Hepatocyte (in vitro differentiated cells): ENCODE measurements at places on chromosomes 1 and 21.

- H3K4me3 ChIP-seq, result no peak overlapping the region
- DNase-seq, result no peak
- no peaks in the 10 kb centered on the region for H3K27me3 ChIP-seq
- no peaks in the 10 kb centered on the region for H3K4me1 ChIP-seq
- no peaks in the 10 kb centered on the region for H3K36me3 ChIP-seq
- H3K27ac ChIP-seq, result no peak overlapping the region
These were observed 133.6 kb downstream of the SYF2 start for GRCh38 chr1:25098717-25099116.

- H3K27me3 ChIP-seq, result no peaks in the 10 kb centered on the region
- no peak overlapping the region for H3K4me3 ChIP-seq
- no peaks in the 10 kb centered on the region for H3K36me3 ChIP-seq
- no peaks in the 10 kb centered on the region for H3K4me1 ChIP-seq
- DNase-seq, result peak; percentile 31
These were observed 898.6 kb downstream of the AMY1C start for GRCh38 chr1:104648269-104648691.

- no peaks in the 10 kb centered on the region for H3K27me3 ChIP-seq
- H3K27ac ChIP-seq, result peak overlapping the region; percentile 24
- H3K4me1 ChIP-seq, result peaks cover under 1% of the 10 kb centered on the region
- DNase-seq, result no peak
These were observed 135.5 kb downstream of the TGFBR3 start for GRCh38 chr1:91750398-91750996.

DNA sequence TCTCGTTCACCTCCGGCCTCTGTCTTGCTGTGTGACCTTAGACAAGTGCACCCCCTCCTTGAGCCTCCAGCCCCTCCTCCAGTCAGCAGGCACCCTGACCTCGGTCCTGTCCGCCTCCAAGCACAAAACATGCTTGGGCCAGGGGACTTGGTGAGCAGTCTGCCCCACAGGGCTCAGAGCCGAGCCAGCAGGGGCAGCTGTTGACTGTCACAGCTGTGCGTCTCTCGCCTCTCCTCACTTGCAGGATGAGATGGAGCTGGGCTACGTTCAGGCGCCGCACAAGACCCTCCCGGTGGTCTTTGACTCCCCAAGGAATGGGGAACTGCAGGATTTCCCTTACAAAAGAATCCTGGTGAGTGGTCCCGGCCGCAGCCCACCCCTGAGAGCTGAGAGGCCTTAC, 24.2 kb downstream of the PADI3 start:
- DNase-seq, result no peak
- no peak overlapping the region for H3K27ac ChIP-seq
- H3K4me3 ChIP-seq, result no peak overlapping the region
- no peaks in the 10 kb centered on the region for H3K27me3 ChIP-seq
- no peaks in the 10 kb centered on the region for H3K36me3 ChIP-seq
- no peaks in the 10 kb centered on the region for H3K4me1 ChIP-seq

DNA sequence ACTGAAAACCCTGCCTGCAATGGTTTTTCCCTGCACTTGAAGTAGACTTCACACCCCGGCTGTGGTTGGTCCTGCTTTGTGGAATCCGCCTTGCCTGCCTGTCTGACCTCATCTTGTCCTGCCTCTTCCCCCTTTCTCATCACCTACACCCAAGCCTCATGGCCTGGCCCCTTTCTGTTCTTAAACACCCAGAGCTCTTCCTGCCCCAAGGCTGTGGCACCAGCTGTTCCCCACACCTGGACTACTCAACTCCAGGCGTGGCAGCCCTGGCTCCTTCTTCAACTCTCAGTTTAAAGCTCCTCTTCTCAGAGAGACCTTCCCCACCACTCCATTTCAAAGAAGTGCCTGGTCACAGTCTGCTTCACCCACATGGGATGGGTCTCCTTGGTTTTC, 27.0 kb downstream of the KIAA1614 start:
- no peak overlapping the region for H3K4me3 ChIP-seq
- H3K36me3 ChIP-seq, result no peaks in the 10 kb centered on the region
- H3K27ac ChIP-seq, result no peak overlapping the region
- DNase-seq, result no peak
- no peaks in the 10 kb centered on the region for H3K4me1 ChIP-seq
- no peaks in the 10 kb centered on the region for H3K27me3 ChIP-seq

DNA sequence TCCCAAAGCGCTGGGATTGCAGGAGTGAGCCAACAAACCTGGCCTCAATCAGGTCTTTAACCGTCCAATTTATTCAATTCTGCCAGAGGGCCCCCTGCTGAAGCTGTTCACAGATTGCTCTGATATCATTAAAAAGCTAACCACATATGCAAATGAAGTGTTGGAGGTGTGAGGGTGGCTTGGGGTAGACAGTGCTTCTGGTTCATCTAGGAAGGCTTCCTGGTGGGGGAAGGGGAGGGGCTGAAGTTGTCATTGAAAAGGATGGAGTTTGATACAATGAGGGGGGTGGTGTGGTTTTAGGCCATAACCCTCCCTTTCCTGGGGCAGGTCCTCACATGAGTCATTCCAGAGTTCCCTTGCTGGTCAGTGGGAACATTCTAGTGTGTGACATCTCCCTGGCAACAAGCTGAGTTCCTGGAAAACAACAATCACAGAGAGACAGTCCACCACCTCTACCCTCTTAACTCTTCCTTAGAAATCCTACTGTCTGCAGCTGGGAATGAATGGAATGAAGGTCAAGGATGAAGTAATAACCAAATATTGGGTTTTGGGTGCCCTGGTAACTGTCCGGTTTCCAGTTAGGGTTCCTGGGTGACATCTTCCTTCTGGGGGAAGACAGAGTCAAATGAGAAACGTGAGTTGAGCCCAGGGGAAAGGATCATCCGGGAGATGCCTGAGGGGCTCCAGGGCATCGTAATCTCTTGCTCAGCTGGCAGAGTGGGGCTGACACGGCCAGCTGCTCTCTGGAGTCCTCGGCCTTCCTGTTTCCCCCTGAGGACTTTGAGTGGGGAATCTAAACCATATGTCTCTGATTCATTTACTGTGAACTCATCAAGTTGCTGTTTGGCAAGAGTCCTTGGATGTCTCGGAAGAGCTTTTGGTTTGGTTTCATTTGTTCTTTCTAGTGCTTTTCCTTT, 32.2 kb downstream of the BATF3 start:
- peak overlapping the region; percentile 66 for H3K27ac ChIP-seq
- no peak overlapping the region for H3K4me3 ChIP-seq
- peaks cover 4% of the 10 kb centered on the region for H3K4me1 ChIP-seq
- H3K36me3 ChIP-seq, result no peaks in the 10 kb centered on the region

DNA sequence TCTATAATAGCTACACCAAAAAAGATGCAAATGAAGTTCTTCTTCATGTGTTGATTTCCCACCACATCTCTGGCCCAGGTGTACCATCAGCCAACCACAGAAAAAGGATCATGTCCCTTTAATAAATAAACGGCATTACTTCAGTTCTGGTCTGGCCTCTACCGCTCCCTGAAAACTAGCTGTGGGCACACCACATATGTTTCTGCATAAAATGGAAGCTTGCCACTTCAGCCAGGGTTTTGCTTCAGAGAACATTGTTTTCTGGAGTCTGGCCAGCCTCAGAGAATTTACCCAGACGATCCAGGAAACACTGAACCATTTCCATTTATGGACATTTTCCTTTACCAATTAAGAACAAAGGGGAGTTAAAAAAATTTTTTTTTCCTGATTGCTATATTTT, 5.8 kb upstream of the LAMC2 start:
- H3K27ac ChIP-seq, result peak overlapping the region; percentile 86
- peak; percentile 76 for DNase-seq
- H3K36me3 ChIP-seq, result no peaks in the 10 kb centered on the region
- peaks cover 26% of the 10 kb centered on the region for H3K4me1 ChIP-seq
- no peak overlapping the region for H3K4me3 ChIP-seq
- no peaks in the 10 kb centered on the region for H3K27me3 ChIP-seq

DNA sequence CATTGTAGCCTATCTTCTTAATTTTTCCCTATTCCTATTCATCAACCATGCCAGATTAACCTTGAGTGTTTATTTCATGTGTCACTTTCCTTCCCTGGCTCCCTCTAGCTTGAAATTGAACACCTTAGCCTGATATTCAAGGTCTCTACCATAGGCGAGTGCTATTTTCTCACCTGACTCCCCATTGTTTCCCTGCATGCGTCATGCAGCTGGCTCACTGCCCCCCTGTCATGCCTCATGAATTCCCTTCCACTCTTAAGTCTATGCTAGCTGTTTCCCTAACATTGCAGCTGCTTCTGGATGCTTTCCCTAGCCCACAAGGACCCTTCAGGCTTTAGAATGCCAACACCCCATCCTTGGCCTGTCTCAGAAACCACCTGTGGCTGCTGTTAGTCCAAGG, 56.7 kb upstream of the CD1D start:
- no peaks in the 10 kb centered on the region for H3K4me1 ChIP-seq
- DNase-seq, result no peak
- no peaks in the 10 kb centered on the region for H3K27me3 ChIP-seq
- no peak overlapping the region for H3K27ac ChIP-seq
- no peak overlapping the region for H3K4me3 ChIP-seq

DNA sequence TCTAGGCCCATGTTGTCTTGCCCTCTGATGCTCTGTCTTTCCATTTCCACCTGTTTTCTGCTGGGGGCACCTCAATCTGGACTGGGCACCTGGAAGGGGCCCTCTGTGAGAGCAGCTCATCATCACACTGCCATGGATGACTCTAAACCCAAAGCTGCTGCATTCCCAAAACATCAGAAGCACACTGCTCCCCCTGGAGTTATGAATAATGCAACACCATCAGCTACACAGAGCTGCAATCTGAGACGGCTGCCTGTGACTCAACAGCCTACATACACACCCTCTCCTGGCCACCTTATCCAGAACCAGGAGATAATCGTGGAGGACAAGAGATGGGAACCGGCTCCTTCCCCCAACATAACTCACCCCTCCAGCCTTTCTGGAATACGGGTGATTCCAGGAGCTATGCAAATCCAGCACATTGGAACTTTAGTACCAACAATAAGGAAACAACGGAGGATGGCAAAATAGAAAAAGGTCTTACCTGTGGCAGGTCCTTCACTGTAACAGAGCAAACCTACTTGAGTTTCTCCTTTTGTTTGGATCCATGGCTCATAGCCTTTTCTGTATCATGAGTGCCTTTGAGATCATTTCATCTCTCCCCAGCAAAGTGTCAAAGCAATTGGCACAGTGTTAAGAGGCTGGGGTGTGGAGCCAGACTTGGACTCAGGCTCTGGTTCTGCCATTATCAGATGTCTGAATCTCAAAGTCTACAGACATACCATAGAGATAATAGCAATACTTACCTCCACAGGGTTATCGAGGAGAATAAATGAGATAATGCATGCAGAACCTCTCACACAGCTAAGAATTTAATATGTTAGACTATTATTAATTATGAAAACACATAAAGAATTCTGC, 29.3 kb downstream of the AK2 start:
- H3K27me3 ChIP-seq, result no peaks in the 10 kb centered on the region
- DNase-seq, result peak; percentile 80
- H3K36me3 ChIP-seq, result no peaks in the 10 kb centered on the region
- peaks cover 14% of the 10 kb centered on the region for H3K4me1 ChIP-seq
- H3K4me3 ChIP-seq, result no peak overlapping the region

GRCh38 chr1:43691871-43692815, 15.2 kb upstream of the ST3GAL3 start:
- H3K4me1 ChIP-seq, result no peaks in the 10 kb centered on the region
- H3K4me3 ChIP-seq, result no peak overlapping the region
- H3K27me3 ChIP-seq, result no peaks in the 10 kb centered on the region
- no peak for DNase-seq
- no peak overlapping the region for H3K27ac ChIP-seq

DNA sequence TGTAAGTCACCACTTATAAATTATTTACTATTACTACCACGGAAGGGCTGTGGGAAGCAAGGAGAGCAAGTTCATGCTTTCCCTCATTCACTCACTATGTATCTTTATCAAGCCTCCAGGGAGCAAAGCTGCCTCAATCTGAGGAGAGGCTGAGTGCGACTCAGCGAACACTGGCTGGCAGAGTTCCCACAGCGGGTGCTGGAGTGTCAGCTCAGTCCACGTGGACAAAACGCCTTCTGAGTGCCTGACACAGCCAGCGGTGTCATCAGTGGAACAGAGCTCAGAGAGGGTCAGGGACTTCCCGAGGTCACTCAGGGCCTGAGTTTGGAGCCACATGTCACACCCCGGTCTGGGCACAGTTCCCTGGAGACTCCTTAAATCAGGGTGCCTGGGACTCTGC, 16.9 kb downstream of the MATN1 start:
- H3K36me3 ChIP-seq, result no peaks in the 10 kb centered on the region
- H3K4me1 ChIP-seq, result no peaks in the 10 kb centered on the region
- no peak overlapping the region for H3K27ac ChIP-seq
- H3K27me3 ChIP-seq, result no peaks in the 10 kb centered on the region

- peak overlapping the region; percentile 60 for H3K27ac ChIP-seq
- H3K36me3 ChIP-seq, result no peaks in the 10 kb centered on the region
- peaks cover 12% of the 10 kb centered on the region for H3K4me1 ChIP-seq
- H3K27me3 ChIP-seq, result no peaks in the 10 kb centered on the region
- no peak overlapping the region for H3K4me3 ChIP-seq
- DNase-seq, result no peak
These were observed 41.0 kb downstream of the ITPKB start for GRCh38 chr1:226697929-226698544.

GRCh38 chr1:150109586-150109985, 40.1 kb upstream of the PLEKHO1 start:
- H3K27ac ChIP-seq, result no peak overlapping the region
- H3K36me3 ChIP-seq, result no peaks in the 10 kb centered on the region
- H3K4me1 ChIP-seq, result no peaks in the 10 kb centered on the region

- no peaks in the 10 kb centered on the region for H3K36me3 ChIP-seq
- no peak overlapping the region for H3K4me3 ChIP-seq
- no peak overlapping the region for H3K27ac ChIP-seq
- H3K27me3 ChIP-seq, result no peaks in the 10 kb centered on the region
These were observed 7.0 kb downstream of the SH3BP5L start for GRCh38 chr1:248818505-248819374.

GRCh38 chr1:237858992-237859391, 31.7 kb downstream of the ZP4 start:
- H3K36me3 ChIP-seq, result no peaks in the 10 kb centered on the region
- no peak overlapping the region for H3K4me3 ChIP-seq
- no peaks in the 10 kb centered on the region for H3K4me1 ChIP-seq
- H3K27me3 ChIP-seq, result no peaks in the 10 kb centered on the region
- no peak overlapping the region for H3K27ac ChIP-seq

DNA sequence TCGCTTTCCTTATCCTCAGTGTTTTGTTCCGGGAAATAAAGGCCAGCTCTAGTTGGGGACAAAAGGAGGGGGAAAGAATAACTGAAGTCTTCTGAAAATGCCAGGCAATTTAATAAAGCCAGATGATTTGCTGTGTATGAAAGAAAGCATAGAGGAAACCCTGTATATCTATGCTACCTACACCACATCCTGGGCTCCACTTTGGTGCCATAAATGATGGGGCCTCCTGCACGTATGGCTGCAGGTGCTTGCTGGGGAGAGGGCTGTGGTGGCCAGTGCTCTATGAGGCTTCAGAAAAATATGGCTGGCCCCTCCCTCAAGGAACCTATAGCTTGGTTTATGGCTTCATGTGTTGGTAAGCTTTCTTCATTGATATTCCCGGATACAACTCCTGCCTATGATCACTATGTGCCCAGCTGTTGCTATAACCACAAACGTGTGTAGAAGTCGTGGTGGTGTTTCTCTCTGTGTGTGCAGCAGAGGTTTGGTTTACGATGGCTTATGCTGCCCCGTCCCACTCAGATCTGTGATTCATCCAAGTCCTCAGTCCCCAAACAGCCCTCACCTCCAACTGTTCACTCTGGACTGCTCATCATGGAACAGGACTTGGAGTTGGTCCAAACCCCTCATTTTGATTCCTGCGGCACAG, 59.5 kb downstream of the BACE2 start:
- no peaks in the 10 kb centered on the region for H3K27me3 ChIP-seq
- no peak overlapping the region for H3K4me3 ChIP-seq
- H3K36me3 ChIP-seq, result no peaks in the 10 kb centered on the region
- DNase-seq, result no peak
